T-cell (primary cell): ENCODE measurements at places on chromosomes 3 and 15. TPM values are rescaled to one million over a fixed set of nuclear protein-coding genes. Genes with fewer than 3 reads are reported as not detected.
A peak's percentile ranks its signal among the peaks of the same experiment; 100 is the strongest.

Gene GPR87
- not detected for total RNA-seq

Gene OR5K2
- total RNA-seq: not detected

- no peaks in the 10 kb centered on the region for H3K27me3 ChIP-seq
- H3K36me3 ChIP-seq: no peaks in the 10 kb centered on the region
Measured at GRCh38 chr15:89016549-89017041, 71.7 kb upstream of the ABHD2 start.

DNA sequence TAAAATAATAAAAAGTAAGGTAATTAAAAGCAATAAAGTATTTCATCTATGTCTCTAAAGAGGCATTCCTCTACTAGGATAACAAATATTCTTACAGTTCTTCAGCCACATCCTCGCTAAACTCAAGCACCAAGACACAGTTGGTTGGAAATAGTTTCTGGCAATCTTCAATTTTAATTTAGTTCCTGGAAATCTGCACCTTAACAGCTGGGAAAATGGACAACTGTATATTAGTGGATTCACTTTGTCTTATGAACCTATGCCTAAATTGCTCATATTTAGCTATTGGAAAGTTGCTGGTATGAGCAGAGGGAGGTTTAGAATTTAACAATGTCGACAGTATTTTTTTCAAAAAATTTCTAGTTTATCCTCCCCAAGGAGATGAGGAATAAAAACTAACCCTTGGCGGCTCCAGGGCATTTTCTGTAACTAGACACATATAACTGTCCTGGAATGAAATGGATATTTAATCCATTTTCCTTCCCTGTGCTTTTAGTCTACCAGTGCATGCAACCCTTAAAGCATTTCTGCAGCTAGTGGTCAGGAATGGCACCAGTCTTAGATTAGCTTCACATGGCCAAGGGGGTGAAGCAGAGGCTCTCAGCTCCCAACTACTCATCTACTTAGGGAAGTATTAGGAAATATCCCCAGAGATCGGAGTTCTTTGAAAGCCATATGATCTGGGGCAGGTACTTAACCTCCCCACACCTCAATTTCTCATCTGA, 290.0 kb upstream of the THBS1 start:
- no peak for DNase-seq
- H3K4me1 ChIP-seq: no peaks in the 10 kb centered on the region
- no peaks in the 10 kb centered on the region for H3K27me3 ChIP-seq
- no peak overlapping the region for H3K27ac ChIP-seq
- H3K36me3 ChIP-seq: no peaks in the 10 kb centered on the region
- H3K4me3 ChIP-seq: no peak overlapping the region

DNA sequence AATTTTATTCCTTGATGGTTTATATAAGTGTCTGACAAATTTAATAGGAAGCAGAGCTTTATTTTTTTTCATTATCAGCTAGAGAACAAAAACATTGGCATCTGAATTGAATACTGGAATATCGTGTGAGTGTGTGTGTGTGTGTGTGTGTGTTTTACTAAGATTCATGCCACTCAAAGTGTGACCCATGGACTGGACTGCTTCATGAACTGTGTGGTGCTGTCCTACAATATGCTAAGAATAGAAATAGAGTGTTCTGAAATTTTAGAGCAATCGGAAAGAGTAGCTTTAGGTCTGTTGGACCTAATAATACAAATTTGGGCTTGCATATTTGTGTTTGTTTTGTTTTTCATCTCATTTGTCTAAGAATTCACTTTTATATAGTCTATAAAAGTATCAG, 89.6 kb downstream of the MITF start:
- H3K27me3 ChIP-seq: no peaks in the 10 kb centered on the region
- no peak overlapping the region for H3K27ac ChIP-seq
- no peak overlapping the region for H3K4me3 ChIP-seq
- H3K36me3 ChIP-seq: no peaks in the 10 kb centered on the region

DNA sequence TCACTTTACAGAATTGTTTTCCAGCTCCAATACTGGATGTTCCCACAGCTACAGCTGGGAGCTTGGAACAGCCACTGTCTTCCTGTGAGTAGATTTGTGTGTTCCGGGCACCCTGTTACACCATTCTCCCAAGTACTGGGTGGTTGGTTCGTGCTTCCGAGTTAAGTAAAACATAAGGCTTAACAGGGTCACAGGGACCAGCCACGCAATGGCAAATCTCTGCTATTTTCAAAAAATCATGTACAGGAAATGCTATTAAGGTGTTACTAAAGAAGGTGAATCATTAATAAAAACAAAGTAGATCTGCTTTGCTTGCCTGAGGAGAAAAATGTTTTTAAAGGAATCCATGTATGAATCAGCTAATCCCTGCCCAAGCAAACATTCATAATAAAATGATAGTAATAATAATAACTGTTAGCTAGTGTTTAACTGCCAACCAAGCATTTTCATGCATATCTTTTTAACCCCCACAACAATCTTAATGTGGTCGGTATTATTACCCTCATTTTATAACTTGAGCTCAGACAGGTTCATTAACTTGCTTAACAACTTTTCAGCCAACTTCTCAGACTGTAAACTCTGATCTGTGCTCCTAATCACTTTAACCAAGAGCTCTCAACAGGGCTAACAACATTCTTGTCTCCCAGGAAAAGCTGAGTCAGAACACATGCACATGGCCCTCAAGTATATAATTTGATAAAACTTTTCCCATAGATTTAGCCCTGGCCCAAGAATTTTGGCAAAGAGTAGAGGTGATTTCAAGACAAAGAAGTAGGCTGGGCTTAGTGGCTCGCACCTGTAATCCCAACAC, 2.7 kb upstream of the C2CD4A start:
- no peaks in the 10 kb centered on the region for H3K36me3 ChIP-seq
- H3K27ac ChIP-seq: no peak overlapping the region
- H3K27me3 ChIP-seq: peaks cover 19% of the 10 kb centered on the region
- no peak overlapping the region for H3K4me3 ChIP-seq
- H3K4me1 ChIP-seq: peaks cover 14% of the 10 kb centered on the region

DNA sequence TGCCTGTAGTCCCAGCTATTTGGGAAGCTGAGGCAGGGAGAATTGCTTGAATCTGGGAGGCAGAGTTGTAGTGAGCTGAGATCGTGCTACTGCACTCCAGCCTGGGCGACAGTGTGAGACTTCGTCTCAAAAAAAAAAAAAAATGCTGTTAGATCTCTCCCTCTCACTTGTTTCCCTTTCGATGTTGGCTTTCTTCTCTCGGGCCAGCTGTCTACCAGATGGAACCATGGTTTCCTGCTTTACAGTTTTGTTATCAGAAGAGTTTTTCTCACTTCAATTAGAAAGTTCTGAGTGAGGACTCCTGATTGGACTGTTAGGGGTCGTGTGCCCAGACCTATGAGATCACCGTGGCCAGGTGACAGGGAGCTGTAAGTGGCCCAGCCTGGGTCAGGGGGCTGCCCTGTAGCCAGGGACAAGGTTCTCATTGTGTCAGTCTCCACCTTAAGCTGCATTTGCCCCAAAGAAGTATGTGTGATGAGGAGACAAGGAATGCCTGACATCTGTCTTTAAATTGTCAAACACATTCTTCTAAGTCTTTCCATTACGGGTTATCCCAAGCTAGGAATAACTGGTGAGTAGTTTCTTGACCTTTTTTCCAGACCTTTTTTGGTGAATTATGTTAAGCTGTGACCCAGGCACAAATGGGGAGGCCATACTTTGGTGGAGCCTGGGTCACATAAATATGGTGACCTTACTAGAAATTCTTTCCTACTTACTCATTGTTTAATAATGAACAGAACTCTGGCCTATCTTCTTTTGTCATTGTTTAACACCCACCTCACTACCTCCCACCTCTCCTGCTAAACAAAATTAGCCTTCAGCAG, 25.2 kb downstream of the SNAPC5 start:
- peak; percentile 52 for DNase-seq
- H3K27ac ChIP-seq: peak overlapping the region; percentile 75
- H3K4me3 ChIP-seq: no peak overlapping the region
- H3K36me3 ChIP-seq: no peaks in the 10 kb centered on the region
- no peaks in the 10 kb centered on the region for H3K27me3 ChIP-seq
- peaks cover 11% of the 10 kb centered on the region for H3K4me1 ChIP-seq

GRCh38 chr15:63600616-63601025, 3.4 kb downstream of the FBXL22 start:
- peak overlapping the region; percentile 78 for H3K27ac ChIP-seq
- H3K36me3 ChIP-seq: no peaks in the 10 kb centered on the region

- no peak overlapping the region for H3K4me3 ChIP-seq
- H3K27ac ChIP-seq: peak overlapping the region; percentile 84
- DNase-seq: no peak
- H3K36me3 ChIP-seq: peaks cover 37% of the 10 kb centered on the region
- H3K4me1 ChIP-seq: peaks cover 55% of the 10 kb centered on the region
Measured at GRCh38 chr15:92886042-92886537, 14.0 kb upstream of the CHD2 start.

DNA sequence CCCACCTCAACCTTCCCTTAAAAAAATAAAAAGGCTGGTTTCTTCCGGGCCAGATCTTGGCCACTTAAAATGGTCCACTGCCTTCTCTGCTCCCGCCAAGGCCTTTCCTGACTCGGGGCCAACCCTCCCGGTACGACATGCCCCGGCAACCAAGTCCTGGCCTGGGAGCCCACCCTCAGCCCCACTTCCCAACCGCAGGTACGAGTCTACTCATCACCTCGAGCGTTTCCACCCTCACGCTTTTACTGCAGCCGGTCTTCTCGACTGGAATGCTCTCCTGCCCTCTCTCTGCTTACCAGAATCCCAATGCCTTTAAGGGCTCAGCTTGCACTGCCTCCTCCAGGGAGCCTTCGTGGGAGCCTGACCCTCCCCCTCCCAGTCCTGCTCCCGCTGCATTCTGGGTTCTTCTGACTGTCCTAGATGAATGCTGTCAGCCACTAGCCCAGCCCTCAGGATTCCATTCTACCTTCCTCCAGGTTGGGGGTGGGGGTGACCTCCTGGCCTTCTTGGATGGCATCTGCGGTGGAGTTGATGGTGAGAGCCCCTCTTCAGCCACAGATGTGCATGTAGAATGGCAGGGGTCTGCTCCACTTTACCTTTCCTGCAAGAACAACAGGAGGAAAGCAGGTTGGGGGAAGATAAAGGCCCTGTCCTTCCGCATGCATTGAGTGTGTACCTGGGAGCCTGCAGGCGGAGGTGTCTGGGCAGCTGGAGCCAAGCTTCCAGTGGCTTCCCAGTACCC, 1.1 kb upstream of the CSRNP1 start:
- peak overlapping the region; percentile 76 for H3K27ac ChIP-seq
- peaks cover 48% of the 10 kb centered on the region for H3K4me1 ChIP-seq
- H3K4me3 ChIP-seq: no peak overlapping the region

- H3K27me3 ChIP-seq: no peaks in the 10 kb centered on the region
- no peak for DNase-seq
- H3K4me3 ChIP-seq: peak overlapping the region; percentile 40
Measured at GRCh38 chr15:40054605-40054854, 15.5 kb upstream of the SRP14 start.

- no peak for DNase-seq
- H3K4me1 ChIP-seq: no peaks in the 10 kb centered on the region
- no peaks in the 10 kb centered on the region for H3K27me3 ChIP-seq
- H3K36me3 ChIP-seq: no peaks in the 10 kb centered on the region
Measured at GRCh38 chr3:136819731-136820679, 1.1 kb downstream of the SLC35G2 start.

DNA sequence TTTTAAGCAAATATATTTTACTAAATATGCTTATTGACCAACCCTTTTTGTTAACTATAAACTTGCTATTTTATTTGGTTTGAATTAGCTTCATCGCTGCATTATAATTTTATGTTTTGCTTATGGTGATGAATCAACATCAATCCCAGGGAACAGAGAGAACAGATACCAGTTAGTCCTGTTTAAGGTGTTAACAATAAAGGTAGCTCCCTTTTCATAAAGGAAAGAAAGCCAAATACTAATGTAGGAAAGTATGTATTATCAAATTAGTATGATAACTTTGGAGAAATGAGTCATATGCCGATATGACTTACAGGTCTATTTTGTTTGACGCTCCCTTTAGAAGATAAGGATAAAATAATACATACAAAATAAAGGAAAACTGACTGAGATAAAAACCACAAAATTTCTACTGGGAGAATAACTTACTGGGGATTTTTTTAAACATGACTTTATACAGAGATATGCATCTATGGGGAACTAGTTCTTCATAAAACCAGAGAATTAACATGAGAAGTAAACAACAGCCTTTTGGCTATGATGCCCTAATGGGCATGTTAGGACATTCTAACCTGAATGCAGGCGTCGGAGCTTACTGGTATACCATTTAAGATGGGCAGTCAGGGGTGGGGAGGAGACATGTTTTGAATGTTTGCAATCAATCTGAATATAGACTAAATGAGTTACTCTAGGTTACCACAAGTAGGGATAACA, 4.5 kb downstream of the OR5K2 start:
- no peak overlapping the region for H3K27ac ChIP-seq
- H3K27me3 ChIP-seq: no peaks in the 10 kb centered on the region
- no peak overlapping the region for H3K4me3 ChIP-seq
- DNase-seq: no peak
